Esophagus muscularis mucosa (tissue), 4 donors: ENCODE measurements at places on chromosomes 6 and 20. TPM values are rescaled to one million over a fixed set of nuclear protein-coding genes. Genes with fewer than 3 reads are reported as not detected.

Gene TP53TG5
- not detected for total RNA-seq

Gene TFAP2A
- total RNA-seq: 1.2 TPM

Gene GNL1
- total RNA-seq: 38.0 TPM

Gene RREB1
- total RNA-seq: 31.5 TPM

Gene CALHM4
- not detected for total RNA-seq

Gene SRMS
- total RNA-seq: not detected

Gene MCHR2
- not detected for total RNA-seq

Gene ZNF165
- 0.50 TPM for total RNA-seq

Gene PHF20
- total RNA-seq: 49.1 TPM

Gene MAS1L
- total RNA-seq: 0.33 TPM

Gene CASS4
- 8.1 TPM for total RNA-seq

Gene WFDC2
- total RNA-seq: not detected

Gene EFCAB8
- total RNA-seq: not detected

Gene DEF6
- total RNA-seq: 4.0 TPM

Gene PLG
- total RNA-seq: not detected

Gene MCCD1
- total RNA-seq: not detected

Gene GPR63
- 0.83 TPM for total RNA-seq

Gene PDYN
- not detected for total RNA-seq

Gene TGM2
- 222 TPM for total RNA-seq

Gene TINAG
- not detected for total RNA-seq

Gene RBPJL
- not detected for total RNA-seq

Gene CGAS
- total RNA-seq: 3.3 TPM

Gene DDX27
- total RNA-seq: 30.8 TPM

Gene OLIG3
- not detected for total RNA-seq

Gene PRL
- total RNA-seq: not detected

Gene SYCP2L
- 0.66 TPM for total RNA-seq

Gene SIRPA
- 39.8 TPM for total RNA-seq

Gene ADAM33
- 79.7 TPM for total RNA-seq

Gene SSTR4
- total RNA-seq: not detected

Gene CLPSL2
- not detected for total RNA-seq

Gene CEBPB
- 195 TPM for total RNA-seq

Gene FUCA2
- total RNA-seq: 17.6 TPM

Gene SAPCD1
- not detected for total RNA-seq

Gene ENPP4
- total RNA-seq: 19.0 TPM
